ENCODE measurements at places on chromosomes 5 and 9. TPM values are rescaled to one million over a fixed set of nuclear protein-coding genes. Genes with fewer than 3 reads are reported as not detected.

DNA sequence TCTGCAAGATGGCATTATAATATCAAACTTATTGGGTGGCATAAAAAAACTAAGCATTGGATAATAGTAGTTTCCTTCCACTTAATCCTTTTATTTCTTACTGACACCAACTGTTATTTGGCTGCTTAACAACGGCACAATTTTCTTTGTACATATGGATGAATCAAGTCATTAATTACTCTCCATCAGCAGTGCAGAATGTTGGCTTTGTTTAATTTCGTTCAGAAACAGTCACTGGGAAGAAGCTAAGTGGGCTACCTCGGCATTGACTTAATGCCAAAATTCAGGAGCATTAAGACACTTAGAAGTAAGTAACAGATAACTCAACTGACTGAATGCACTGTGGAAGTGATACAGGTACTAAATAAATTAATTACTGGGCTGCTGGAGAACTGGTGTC is 460.4 kb downstream of the CTNND2 start:
- H3K27ac ChIP-seq, result no peak overlapping the region
- no peaks in the 10 kb centered on the region for H3K36me3 ChIP-seq
- DNase-seq, result no peak
- H3K27me3 ChIP-seq, result no peaks in the 10 kb centered on the region
- no peak overlapping the region for H3K4me3 ChIP-seq
- H3K4me1 ChIP-seq, result no peaks in the 10 kb centered on the region

DNA sequence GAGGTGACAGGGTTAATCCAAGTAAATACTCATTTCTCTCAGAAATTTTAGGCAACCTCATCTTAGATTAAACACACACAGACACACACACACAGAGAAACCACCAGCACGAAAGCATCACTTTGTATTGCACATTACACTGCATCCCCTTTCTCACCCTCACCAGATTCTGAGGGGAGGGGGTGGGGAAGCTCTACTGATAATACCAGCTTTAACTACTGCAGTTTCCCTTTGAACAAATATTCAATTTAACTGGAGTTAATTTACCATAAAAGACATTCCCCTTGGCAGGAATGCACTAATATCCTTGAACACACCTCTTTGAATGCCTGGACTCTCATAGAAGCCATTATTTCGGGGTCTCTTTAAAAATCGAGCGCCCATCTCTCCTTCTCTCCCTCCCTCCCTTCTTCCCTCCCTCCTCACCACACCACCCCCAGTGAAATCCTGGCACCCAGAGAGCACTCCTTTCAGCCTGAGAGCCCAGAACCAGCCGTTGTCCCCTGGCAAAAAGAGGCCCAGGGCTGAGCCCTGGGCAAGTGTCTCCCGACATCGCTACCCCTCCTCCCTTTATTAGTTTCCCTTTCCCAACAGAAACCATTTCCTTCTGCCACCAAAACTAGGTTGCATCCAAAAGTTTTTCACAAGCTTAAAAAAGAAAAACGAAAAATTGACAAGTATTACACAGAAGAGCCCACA is 2.8 kb upstream of the NFIB start:
- no peak for DNase-seq

GRCh38 chr9:121308765-121309164 is 40.8 kb downstream of the GSN start:
- H3K27ac ChIP-seq, result peak overlapping the region; percentile 99
- DNase-seq, result no peak
- H3K36me3 ChIP-seq, result peaks cover 46% of the 10 kb centered on the region
- peaks cover 42% of the 10 kb centered on the region for H3K4me1 ChIP-seq
- no peaks in the 10 kb centered on the region for H3K27me3 ChIP-seq
- H3K4me3 ChIP-seq, result no peak overlapping the region

The FEM1C gene
- 26.6 TPM for total RNA-seq

The CAMK2A gene
- total RNA-seq, result 2.1 TPM

The MCIDAS gene
- total RNA-seq, result not detected

Measured in sigmoid colon (tissue), 7 donors.